Activated T-helper 1 cell treated with anti-CD3 and anti-CD28 coated beads, Interleukin-2, amount 50 U/mL, for 16 hours (primary cell): ENCODE measurements at places on chromosomes 16 and 17.

GRCh38 chr16:68069511-68070248 lies 15.5 kb upstream of the NFATC3 start:
- DNase-seq = no peak

DNA sequence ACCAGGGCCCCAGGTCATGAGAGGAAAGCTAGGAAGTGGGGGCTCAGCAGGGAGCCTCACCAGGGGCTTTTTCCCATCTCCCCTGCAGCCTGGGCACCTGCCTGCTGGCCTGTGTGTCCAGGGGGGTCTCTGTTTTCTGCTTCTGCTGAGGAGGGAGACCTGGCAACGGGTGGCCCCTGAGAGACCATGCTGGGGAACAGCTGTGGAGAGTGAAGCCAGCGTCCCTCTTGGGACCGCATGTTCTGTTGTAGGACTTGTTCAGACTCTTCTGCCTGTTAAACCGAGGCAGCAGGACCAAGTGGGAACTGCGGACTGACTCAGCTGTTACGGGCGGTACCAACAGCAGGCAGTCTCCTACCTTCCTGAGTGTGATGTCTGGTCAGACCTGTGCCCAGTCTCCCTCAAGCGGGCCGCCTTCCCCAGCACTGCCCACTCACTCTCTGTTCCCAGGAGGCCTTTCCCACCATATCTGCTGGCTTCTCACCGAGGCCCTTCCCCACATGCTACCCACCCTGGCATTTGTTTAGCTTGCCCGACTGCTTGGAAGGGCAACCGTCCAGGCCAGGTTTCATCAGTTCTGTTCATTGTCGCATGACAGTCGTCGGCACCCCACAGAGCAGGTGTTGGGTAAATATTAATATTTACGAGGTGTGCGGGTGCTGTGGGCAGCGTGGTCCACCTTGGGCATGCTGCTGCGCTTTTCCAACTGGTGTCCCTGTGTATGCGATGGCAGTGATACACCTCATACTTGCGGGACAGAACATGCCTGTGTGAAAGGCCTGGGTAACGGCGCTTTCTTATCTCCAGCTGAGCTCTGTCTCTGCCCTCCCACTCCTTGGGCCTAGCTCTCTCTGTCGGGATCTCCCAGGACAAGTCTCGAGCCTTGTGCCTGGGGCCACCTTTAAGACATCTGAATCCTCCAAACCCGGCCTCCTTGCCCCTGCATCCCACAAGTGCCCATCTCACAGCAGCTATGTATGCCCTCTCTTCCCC lies 69.4 kb downstream of the MPRIP start:
- DNase-seq = no peak

DNA sequence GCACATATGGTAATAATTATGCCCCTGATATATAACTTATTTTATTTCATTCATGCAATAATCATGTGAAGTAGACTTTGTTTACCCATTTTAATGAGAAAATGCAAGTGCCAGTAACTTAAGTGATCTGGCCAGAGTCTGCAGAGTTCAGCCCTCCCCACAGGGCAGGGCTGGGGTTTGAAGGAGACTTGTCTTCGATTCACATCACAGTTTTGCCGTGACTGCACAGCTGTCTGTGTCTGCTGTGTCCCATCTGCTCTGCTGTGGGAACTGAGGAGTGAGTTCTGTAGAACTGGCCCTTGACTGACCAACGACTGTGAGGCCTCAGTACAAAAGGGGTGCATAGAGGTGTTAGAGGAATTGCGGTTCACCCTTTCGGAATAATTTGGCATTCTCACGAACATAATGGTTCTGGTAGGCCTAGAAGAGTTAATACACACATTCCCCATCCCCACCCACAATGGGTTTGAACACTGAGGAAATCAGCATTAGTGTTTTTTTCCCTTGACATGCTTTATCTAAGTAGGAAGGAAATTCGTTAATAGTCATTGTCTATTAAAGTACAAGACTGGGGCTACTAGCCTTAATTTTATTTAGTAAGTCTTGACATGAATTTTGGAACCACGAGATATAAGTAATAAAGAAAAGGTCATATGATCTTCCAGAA lies 113.6 kb upstream of the MON1B start:
- no peak for DNase-seq

DNA sequence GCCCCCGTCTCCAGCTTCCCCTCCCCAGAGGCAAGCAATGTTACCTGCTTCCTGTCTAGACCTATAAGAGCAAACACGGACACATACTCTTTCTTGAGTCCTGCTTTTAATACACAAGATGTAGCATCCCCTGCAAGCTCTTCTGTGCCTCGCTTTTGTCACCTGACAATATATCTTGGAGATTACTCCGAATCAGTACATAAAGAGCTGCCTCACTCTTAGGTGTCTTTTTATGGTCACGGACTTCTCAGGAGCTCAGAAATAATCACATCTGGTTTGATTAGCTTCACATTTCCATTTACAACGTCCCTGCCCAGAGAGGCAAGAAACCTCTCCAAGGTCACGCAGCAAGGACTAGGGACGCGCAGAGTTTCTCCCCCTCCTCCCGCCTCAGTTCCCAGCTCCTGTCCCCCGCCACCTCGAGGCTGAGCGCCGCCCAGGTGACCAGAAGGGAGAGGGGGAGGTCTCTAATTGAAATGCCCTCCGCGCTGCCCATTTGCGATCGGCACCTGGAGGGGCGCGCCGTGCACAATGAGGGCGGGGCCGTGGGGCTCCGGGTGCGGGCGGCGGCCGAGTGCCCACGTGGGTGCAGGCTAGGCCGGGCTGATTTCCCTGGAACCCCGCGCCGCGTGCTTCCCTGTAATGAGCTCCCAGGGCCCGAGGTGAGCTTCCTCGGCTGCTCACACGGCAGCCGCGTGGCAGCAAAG lies 13.8 kb upstream of the SEZ6 start:
- no peak for DNase-seq

DNA sequence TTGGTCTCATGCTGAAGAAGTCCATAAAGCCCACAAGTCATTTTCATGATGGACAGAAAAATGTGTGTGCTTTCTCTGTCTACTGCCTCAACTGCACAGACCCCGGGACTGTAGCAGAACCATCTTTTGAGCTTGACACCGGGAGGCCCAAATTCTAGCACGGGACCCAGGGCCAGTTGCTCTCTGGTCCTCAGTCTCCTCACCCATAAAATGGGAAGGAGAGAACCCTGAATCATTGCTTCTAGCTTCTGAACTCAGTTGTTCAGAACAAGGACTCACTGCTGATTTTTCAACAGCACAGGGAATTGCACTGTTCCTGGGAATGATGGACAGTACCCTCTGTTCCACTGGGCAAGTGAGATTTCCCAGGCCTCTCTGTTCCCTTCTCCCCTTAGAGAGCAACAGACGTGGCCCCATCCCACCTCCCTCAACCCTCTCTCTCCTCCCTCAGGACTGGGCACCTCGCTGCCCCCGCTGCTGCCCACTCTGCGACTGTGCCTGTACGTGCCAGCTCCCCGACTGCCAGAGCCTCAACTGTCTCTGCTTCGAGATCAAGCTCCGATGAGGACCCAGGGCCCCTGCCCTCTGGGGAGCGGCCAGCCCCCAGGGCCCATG lies 2.2 kb upstream of the ALDOA start:
- no peak for DNase-seq

GRCh38 chr17:73371836-73372235 lies 60.0 kb upstream of the CDC42EP4 start:
- no peak for DNase-seq

- no peak for DNase-seq
These were observed 13.4 kb downstream of the CD300E start for GRCh38 chr17:74610108-74610507.

- no peak for DNase-seq
These were observed 22.3 kb upstream of the CDC6 start for GRCh38 chr17:40265337-40265736.

GRCh38 chr16:89104930-89105571 lies 11.4 kb downstream of the ACSF3 start:
- DNase-seq = no peak

GRCh38 chr16:78004517-78004916 lies 17.8 kb upstream of the CLEC3A start:
- no peak for DNase-seq

DNA sequence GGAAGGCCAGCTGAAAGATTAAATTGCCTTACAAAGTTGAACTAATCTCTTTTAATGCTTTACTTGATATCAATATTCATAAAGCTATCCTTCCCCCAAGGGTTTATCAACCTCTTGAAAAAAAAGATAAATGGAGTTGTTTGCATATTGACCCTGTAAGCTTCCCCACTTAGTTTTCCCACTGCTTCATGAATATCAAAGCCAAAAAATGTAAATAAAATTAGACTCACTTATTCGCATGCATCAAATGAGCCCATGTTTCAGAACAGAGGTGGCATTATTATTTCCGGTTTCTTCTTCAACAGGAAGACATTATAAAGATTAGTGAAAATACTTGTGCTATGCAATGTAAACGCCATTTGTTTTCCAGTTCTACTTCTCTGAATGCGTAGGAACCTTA lies 150.7 kb downstream of the CDH11 start:
- no peak for DNase-seq

GRCh38 chr16:49952386-49952785 lies 72.6 kb upstream of the CNEP1R1 start:
- no peak for DNase-seq

GRCh38 chr17:30346221-30346795 lies 12.5 kb upstream of the TMIGD1 start:
- no peak for DNase-seq

GRCh38 chr17:75517297-75517865 lies 1.1 kb downstream of the TSEN54 start:
- DNase-seq = no peak

DNA sequence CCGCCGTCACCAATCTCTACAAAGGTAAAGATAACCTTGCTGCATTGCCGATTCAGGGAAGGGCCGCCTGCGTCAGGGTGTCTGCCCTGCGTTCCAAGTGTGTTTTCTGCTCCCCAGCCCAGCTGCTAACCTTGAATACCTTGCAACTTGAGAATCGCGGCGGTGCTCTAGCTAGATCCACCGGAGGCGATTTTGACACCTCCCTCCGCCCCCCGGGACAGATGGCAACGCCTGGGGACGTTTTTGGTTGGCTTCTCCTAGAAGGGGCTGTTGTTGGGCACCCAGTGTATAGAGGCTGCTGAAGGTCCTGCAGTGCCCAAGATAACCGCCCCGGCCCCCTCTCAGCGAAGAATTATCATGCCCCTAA lies 1.5 kb downstream of the HAPSTR1 start:
- peak; percentile 13 for DNase-seq

DNA sequence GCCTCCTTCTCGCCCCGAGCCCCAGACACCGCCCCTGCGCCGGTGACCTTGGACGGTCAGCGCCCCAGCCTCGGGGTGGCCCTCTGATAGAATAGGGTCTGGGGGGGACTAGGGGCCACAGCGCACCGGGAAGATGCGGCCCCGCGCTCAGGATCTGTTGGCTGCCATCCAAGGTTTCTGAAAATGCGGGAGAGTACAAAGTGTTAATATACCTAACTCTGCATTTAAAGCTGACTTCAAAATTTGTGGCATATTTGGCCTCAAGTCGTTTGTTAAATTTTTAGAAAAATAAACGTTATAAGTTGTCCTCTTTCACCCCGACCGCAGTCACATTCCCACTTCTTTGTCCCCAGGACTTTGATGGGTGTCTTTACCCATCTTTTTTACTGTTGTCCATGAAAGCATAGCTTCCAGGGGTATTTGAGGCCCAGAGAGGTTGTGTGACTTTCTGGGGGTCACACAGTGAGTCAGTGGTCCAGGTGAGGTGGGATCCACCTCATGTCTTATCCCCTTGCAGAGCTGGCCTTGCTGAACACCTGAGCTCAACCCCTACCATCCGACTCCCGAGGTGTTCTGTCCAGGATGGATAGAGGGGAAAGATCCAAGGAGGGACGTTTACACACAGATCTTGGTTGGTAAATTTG lies 796 bp downstream of the NT5M start:
- DNase-seq = no peak

GRCh38 chr16:57783883-57784282 lies 18.4 kb downstream of the KIFC3 start:
- DNase-seq = no peak

GRCh38 chr16:11152677-11153331 lies 103.2 kb downstream of the SOCS1 start:
- no peak for DNase-seq

GRCh38 chr16:61002479-61003204 lies 1033.6 kb downstream of the CDH8 start:
- no peak for DNase-seq

- DNase-seq = peak; percentile 55
These were observed 27.3 kb downstream of the TBC1D16 start for GRCh38 chr17:80008383-80008840.

DNA sequence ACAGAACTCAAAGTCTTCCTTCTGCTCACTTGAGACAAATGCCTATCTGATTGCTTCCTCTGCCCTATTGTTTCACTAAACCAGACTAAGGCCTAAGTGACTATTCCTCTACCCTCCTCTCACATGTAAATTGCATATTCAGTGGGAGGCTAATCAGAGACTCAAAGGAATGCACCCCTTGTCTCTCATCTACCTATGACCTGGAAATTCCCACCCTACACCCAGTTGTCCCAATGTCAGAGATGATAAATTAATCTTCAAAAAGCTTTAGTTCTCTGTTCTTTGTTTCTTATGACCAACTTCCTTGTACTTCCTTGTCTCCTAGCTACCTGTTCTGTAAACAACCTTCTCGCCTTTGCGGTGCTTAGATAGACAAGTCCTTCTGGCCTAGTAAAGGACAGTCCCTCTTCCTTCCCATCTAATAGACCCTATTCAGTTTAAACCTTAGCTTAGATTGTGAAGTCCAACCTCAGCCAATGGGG lies 76.0 kb downstream of the EMP2 start:
- DNase-seq = no peak

DNA sequence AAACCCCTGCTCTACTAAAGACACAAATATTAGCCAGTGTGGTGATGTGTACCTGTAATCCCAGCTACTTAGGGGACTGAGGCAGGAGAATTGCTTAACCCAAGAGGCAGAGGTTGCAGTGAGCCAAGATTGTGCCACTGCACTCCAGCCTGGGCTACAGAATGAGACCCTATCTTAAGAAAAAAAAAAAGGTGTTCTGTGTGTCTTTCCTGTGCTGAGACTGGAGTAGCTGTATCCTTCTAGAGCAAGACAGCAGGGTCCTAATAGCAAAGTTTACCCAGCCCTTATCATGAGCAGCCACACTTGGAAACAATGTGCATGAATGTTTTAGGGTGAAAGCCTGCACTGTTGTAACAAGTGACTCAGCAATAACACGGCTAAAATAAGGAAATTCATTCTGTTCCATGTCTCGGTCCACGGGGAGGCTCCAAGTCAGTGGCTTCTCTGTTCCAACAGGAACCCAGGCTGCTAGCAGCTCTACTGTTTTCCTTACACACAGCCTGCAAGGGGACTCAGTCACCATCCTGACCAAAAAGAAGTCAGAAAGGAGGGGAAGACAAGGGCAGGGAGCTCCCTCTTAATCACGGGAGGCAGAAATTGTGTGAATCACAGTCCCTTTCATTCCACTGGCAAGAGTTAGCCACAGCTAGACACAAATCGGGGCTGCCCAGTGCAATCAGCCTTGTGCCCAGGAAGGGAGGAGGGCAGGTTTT lies 7.1 kb upstream of the SLC5A11 start:
- no peak for DNase-seq

GRCh38 chr17:50219939-50220465 lies 18.6 kb upstream of the COL1A1 start:
- no peak for DNase-seq

DNA sequence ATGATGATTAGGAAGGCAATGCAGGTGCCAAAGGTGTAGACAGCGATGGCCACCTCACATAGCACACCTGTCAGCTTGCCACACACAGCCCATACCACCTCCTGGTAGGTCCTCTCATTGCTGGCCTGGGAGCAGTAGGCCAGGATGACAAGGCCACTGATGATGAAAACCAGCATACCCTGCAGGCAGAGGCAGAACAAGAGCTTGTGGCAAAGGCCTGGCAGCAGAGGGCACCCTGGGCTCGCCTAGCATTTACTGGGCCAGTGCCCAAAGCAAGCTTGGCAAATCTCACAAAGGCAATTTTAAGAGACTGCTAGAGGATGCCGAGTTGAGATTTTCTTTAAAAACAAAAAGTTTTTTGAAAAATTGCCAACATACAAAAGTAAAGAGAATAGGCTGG lies 5.9 kb downstream of the SLC38A7 start:
- DNase-seq = no peak
